ENCODE measurements at places on chromosomes 13 and 19.

DNA sequence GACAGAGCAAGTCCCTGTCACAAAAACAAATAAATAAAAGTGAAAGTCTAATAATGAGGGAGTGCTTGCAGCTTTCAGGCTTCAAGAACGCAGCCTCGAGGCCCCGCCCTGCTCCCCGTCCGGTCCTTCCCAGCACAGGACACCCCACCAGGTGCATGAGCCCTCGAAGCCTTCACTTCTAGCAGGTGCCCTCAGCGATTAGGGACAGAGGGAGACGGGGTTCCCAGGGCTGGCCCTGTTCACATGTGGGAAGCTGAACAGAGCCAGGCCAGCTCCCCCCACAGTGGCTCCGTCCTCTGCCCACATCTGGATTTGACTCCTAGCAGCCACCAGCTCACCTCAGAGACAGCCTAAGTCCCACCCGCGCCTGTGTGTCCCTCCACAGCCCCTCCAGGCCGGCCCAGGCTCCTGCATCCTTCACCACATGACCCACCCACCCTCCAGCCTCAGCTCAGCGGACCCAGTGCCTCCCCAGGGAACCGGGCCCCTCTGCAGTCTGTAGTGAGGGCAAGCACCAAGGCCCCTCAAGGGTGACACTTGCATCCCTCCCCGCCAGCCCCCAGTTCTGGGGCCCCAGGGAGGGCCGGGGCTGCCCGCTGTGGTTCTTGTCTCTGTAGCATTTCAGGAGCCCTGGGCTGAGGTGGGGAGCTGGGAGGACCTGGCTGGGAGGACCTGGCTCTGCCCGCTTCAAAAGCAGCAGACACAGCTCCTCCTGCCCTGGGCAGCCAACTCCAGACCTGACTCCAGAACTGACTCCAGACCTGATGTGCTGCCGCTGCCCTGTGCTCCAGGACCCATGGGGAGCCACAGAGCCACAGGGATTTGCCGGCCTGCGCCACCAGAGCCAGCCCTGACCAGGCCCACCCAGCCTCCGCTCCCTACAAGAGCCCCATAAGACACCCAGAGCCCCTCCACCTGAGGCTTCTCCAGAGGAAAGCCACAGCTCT, 27.2 kb downstream of the GPX4 start:
- no peak for DNase-seq

DNA sequence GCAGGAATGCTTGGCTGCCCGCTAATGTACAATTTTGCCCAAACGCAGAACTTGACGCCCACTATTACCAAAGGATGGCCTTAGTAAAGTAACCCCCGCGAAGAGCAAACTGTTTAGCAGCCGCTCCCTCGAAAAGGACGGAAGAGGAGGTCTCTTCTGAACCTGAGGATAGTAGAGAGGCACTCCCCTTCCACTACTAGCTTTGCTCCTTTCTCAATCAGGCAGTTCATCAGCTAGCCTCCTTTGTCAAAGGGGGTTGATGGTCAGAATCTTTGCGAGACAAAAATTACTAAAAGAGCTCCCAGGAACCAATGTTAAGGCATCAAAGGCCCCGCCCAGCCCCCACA, 534 bp downstream of the CAB39L start:
- no peak for DNase-seq

GRCh38 chr13:113232208-113233003, 23.0 kb downstream of the CUL4A start:
- no peak for DNase-seq

- DNase-seq, result no peak
Measured at GRCh38 chr13:76425935-76426334, 460.3 kb downstream of the KCTD12 start.

DNA sequence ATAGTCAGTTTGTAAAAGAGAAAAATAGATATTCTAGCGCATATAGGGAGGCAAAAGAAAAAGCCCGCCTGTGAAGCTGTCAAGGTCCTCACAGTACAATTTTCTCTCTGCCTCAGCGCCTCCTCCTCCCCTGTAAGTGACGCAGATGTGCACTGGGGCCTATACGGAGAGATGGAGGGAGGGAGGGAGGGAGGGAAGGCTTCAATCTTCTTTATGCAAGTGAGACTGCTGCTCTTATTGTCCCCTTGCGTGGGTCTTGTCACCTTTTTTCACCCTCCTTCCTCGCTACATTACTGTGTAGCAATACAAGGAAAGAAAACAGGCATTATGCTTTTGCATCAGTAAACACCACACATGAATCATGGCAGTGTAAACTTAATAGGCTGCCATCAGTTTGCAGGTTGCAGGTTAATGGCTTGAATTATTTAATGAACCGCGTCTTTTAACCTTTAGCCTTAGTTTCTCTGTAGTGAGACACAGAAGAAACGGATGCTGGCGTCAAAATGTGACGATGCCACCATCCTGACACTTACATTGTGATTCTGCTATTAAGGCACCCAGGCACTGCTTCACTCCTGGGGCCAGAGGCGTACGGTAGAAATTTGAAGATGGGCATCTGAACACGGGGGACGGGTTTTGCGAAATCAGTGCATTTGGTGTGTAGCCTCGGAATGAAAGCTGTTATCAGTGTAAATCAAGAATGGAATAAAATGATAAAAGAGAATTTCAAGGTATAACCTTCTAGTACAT, at the start of gene KLHL1:
Gene KLHL1, minus strand, starts transcription at position 97 of the 750 bp plus-strand sequence. CDS start 753 bp downstream, outside the sequence.
- DNase-seq, result no peak

- no peak for DNase-seq
Measured at GRCh38 chr19:8004723-8005513, 523 bp downstream of the ELAVL1 start.

- no peak for DNase-seq
Measured at GRCh38 chr19:19409631-19410030, 4.2 kb downstream of the GATAD2A start.

GRCh38 chr19:28549680-28550277, 663.2 kb downstream of the UQCRFS1 start:
- DNase-seq, result no peak

DNA sequence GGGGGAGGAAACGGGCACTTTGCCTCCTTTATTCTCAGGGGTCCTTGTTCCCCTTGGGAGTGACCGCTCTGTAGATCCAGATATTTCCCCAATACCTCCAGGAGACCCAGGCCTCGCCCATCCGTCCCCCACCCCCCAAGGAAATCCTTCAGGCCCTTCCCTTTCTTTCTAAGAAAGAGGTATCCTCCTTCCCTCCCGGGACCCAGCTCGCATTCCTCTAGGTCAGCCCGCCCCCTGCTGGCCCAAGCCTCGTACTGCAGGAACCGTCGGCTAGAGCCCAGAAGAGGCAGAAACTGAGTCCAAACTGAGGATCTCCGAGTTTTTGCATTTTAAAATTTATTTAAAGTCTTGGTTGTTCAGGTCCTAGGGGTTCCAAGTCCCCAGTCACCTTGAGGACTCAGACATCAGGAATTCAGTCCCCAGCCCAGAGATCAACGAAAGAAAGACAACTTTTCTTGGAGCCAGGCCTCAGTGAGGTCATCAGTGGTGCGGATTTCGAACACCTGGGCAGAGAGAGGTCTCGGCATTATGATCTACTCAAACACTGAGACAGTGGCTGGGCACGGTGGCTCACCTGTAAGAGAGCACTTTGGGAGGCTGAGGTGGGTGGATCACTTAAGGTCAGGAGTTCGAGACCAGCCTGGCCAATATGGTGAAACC, 7.5 kb upstream of the LRFN1 start:
- peak; percentile 77 for DNase-seq

GRCh38 chr19:18208098-18208951, 4.5 kb upstream of the RAB3A start:
- DNase-seq, result no peak

DNA sequence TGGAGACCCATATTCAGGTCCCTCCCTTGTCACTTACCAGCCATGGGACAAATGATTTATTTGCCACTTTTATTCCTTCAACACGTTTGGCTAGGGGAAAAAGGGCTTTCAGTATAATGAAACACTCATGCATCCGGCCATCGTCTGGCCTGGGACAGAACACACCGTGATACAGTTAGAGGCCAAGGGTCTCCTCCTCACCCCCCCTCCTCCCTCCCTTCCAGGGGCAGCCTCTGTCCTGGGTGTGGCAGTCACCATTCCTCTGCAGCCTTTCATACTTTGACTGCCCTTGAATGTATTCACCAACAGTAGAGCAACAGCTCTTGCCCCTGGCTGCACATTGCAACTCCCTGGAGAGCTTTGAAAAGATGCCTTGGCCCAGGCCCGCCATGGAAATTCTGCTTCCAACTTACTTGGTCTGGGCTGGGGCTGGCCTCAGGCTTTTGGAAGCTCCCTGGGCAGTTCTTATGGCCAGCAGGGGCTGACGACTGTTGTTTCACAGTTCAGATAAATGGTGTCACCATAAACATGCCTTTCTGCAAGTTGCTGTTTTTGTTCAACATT, 3.0 kb downstream of the PAK4 start:
- DNase-seq, result no peak

GRCh38 chr13:97068151-97068550, 73.9 kb upstream of the OXGR1 start:
- DNase-seq, result no peak

DNA sequence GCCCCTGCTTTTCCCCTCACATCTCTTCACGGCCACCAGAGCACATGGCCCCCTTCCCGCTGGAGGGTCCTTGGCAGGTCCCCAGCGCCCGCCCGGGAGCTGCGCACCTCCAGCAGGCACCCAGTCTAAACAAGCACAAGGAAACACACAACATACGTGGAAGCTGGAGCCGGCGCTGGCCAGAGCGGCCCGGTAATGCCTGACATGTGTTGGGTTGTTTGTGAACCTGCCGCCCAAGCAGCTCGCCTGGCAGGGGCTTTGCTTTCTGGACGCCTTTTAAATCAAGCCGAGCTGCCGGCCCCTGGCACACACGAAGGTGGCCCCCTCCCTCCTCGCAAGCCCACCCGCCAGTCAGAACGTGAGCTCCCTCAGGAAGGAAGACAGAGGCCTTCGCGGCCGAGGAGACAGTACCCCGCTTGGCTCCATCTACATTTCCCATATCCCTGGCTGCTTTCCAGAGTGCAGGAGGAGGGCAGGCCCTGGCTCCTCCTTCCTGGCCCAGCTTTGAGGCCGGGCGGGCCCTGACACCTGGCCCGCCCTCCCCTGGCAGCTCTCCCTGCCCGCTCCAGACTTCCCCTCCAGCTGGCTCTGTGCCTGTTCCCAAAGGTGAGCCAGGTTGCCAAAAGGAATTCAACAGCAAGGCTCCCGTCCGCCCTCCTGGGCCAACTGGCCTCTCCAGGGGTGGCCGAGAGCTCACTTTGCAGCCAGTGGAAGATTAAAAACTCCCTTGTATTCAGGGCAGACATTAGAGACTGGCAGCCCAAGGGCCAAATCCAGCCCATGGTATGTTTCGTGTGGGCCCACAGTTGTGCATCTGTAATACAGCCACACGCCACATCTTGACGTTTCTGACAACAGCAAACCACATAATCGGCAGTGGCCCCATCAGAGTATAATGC, 28.7 kb downstream of the COMP start:
- peak; percentile 90 for DNase-seq

GRCh38 chr13:110989331-110989730, 74.5 kb upstream of the ANKRD10 start:
- no peak for DNase-seq

DNA sequence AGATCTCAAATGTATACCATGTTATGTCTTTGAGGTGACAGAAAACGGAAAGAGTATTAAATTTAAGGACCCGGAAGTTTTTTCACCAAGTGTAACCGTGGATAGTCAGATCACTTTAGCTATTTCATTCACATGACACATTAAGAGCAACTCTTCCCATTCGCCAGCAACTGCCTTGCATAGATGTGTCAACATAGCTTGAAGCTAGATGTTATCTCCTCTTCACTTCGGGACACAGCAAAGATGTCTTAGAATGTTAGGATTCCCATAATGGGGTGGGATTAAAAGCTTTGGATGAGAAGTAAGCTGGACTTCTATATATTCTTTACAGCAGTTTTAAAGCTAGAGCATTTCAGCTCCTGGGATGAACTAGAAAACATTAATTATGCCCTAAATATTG, 1135.9 kb upstream of the PCDH20 start:
- no peak for DNase-seq

- DNase-seq, result no peak
Measured at GRCh38 chr13:23344931-23345595, 88.4 kb downstream of the SACS start.

DNA sequence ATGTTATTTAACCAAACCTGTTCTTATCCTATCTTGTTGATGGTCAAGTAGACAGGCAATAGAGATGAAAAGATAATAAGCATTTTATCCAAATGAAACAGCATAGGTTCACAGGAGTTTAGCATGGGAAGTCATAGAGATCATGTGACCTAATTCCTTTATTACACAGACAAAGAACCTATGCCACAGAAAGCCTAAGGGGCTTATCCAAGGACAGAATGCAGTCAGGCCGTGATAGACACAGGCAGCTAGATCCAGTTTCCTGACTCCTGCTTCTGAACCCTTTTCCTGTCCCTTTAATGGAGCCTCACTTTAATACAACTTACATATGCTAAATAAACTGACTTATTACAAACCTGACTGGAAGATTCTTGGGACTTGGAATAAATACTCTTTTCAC, 532.1 kb downstream of the IRS2 start:
- DNase-seq, result no peak

GRCh38 chr13:99434258-99434788, 66.9 kb upstream of the TM9SF2 start:
- DNase-seq, result no peak

DNA sequence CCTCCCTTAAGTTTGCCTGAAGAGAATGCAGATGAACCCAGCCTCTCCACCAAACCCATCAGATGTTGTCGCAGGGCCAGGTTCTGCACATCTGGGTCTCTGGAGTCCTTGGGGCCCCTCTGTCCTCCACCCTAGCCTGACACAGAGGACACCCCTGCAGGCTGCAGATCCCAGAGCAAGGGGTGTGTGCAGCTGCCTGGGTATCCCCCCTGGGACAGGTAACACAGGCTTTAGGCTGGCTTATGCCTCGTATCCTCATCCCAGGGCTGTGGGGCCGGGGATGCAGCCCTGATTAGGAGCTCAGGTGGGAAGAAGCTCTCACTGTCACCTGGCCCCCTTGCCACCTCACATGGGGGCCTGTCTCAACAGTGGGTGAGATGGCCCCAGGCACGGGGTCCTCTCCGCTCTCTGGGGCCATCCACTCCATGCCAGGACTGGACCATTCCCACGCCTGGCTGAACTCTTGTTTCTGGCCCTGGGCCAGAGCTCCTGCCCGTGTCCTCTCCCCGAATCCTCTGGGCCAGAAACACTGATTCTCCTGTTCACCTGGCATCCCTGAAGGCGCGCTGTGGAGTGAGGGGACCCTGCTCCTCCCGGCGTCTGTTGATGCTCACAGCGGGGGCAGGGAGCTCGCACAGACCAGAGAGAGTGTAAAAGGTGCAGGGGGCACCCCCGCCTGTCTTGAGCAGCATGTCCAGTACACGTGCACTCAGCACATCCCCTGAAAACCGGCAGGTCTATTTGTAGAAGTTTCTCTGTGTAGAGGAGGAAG, 38.7 kb upstream of the TPM4 start:
- DNase-seq, result no peak

DNA sequence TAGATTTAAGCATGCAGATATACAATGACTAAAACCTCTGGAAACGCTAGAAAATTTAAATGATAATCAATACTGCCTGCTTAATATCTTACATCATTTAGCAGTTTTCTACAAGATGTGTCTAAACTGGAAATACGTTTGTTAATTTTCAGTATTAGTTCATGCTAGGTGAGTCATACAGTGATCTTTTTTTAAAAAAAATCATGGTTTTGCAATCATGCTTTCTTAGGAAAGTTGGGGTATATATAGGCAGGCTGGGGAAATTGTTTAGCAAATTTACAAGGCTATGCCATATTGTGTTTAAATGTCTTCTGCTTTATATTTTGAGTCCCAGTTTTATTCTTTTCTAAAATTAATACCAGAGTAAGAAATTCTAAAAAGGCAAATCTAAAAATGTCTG, 245.4 kb upstream of the SPRY2 start:
- no peak for DNase-seq

- no peak for DNase-seq
Measured at GRCh38 chr19:18425515-18426415, 6.6 kb downstream of the SSBP4 start.

Data from RWPE1 (cell line).